ENCODE measurements at places on chromosomes 5 and 9.

DNA sequence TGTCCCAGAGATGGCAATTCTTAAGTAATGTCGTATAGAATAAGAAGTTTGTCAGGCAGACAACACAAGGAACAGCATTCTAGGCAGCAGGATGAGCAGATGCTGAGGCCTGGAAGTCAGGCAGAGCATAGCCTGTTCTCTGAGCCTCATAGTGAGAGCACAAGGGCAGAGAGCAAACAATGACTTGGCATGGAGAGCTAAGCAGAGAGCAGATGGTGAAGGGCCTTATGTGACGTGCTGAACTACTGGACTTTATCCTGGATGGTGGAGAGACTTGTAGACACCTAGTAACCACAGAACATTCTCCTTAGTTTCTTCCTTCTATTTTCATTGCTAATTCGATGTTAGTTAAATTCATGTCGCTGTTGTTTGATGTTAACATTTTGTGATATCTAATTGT lies 60.1 kb downstream of the KCTD16 start:
- no peak for DNase-seq

- no peak for DNase-seq
Measured at GRCh38 chr5:15499528-15500324, at the start of gene FBXL7. TSS of gene FBXL7 (plus strand) at chr5:15500180.

GRCh38 chr5:78569441-78569840 lies 79.1 kb downstream of the LHFPL2 start:
- no peak for DNase-seq

DNA sequence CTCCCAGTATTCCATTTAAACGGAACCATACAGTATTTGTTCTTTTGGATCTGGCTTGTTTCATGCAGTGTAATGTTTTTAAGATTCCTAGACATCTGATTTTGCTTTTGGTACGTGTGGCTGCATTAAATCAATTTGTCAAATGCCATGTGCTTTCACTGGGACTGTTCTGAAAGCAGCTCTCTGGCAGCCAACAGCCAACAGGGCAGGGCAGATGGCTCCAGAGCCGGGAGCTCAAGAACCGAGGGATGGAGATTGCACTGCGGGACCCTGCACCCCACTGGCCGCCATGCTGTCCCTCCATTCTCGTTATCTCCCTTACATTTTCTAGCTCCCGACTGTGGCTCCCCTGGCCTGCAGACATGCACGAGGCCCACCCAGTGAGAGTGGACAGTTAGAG lies 33.4 kb upstream of the AIF1L start:
- DNase-seq: no peak

- peak; percentile 18 for DNase-seq
Measured at GRCh38 chr9:124110307-124110915, 98.8 kb downstream of the LHX2 start.

- no peak for DNase-seq
Measured at GRCh38 chr9:94029932-94030317, 54.3 kb upstream of the PTPDC1 start.
